Stimulated activated memory B cell treated with anti-CD40 and anti-IgM and Interleukin-4, amounts not matched to agents 10 μg/mL and 1 μg/mL and 100 μg/mL, for 72 hours (primary cell): ENCODE measurements at places on chromosomes 16 and 17.

- ATAC-seq = no peak
Measured at GRCh38 chr17:74447628-74448159, 15.8 kb downstream of the GPRC5C start.

DNA sequence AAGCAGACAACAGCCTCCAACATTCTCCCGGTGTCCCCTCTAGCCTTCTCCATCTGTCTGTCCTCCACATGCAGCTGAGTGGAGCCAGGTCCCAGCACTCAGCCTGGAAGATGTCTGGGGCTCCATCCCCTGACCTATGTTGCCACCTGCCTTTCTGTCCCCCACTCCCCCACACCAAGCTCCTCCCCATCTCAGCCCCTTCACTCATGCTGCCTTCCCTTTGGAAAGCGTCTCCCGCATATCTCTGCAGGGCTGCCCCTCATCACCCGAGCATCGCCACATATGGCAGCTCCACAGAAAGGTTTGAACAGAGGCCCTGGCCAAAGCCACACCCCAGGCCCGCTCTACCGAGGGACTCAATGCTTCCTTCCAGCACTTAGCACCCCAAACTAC, 24.2 kb downstream of the NSMCE1 start:
- no peak for ATAC-seq

- ATAC-seq = no peak
Measured at GRCh38 chr16:2884041-2884451, 1.0 kb downstream of the FLYWCH2 start.

DNA sequence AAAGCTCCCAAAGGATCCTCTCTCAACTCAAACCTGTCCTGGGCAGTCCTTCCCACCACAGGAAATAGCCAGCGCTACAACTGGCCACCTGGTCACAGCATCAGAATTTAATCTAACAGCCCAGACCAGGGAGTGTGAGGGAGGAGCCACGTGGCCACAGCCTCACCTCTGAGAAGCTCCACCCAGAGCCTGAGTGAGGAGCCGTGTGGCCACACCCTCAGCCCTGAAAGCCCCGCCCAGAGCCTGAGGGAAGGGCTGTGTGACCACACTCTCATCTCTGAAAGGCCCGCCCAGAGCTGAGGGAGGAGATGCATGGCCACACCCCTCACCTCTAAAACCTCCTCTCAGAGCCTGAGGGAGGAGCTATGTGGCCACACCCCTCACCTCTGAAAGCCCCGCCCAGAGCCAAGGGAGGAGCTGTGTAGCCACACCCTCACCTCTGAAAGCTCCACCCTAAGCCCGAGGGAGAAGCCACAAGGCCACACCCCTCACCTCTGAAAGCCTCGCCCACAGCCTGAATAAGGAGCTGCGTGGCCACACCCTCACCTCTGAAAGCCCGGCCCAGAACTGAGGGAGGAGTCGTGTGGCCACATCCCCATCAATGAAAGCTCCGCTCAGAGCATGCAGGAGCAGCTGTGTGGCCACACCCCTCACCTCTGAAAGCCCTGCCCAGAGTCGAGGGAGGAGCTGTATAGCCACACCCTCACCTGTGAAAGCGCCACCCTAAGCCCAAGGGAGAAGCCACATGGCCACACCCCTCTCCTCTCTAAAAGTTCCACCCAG, 28.6 kb downstream of the SLC38A8 start:
- peak; percentile 76 for ATAC-seq

- ATAC-seq = no peak
Measured at GRCh38 chr17:49299996-49300395, 62.1 kb downstream of the ZNF652 start.

DNA sequence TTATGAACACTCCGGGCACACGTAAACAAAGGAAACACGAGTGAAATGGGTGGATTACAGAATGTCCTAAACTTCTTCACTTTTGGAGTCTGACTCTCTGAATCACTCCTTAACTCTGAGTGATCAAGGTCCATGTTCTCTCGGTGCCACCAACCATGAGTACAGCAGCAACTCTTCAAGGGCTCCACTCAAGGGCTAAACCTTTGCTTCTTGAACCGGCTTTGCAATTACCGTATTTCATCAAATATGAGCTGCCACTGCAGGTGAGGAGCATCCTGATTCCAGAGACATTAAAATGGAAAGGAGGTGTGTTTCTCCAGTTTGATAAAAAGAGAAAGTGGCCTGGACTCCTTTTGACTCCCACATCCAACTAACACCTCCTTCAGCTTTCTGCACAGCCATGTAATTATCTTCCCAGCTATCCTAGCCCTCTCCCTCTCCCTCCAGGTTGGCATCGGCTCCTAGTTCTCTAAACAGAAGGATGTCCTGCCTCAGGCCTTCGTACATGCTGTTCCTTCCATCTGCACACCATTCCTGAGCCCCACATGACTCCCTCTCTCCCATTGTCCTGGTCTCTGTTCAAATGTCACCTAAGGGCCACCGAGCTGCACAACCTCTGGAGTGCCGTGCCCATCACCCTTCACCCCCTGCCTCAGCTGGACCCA, 61.4 kb downstream of the ZDHHC7 start:
- no peak for ATAC-seq

DNA sequence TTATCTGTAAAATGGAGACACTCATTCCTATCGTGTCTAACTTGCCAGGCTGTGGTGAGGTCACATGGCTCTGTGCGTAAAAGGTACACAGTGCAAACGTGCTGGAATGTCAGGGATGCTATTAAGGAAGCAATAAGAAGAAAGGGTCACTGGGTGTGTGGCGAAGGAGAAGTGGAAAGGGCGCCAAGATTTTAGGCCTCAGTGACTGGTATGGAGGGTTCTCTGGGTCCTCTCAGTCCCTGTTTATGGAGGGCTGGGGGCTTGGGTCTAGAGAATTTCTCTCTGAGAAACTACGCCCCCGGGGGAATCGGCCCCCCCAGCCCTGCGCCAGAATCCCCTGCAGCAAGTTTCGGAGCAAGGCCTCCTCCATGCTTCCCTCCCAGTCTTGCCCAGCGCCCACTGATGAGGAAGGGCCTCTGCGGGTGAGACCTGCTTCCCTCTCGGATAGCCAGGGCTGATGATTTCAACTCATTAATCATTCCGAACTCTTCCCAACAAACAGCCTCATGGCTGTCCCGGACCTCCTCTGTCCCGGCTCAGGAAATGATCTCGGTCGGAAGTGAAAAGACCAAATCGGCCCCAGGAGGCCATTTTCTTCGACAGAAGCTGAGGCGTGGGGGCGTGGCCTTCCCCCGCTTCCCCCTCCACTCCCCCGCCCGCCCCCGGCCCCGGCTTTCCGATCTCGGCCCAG, 1.2 kb upstream of the HEXIM1 start:
- peak; percentile 6 for ATAC-seq

DNA sequence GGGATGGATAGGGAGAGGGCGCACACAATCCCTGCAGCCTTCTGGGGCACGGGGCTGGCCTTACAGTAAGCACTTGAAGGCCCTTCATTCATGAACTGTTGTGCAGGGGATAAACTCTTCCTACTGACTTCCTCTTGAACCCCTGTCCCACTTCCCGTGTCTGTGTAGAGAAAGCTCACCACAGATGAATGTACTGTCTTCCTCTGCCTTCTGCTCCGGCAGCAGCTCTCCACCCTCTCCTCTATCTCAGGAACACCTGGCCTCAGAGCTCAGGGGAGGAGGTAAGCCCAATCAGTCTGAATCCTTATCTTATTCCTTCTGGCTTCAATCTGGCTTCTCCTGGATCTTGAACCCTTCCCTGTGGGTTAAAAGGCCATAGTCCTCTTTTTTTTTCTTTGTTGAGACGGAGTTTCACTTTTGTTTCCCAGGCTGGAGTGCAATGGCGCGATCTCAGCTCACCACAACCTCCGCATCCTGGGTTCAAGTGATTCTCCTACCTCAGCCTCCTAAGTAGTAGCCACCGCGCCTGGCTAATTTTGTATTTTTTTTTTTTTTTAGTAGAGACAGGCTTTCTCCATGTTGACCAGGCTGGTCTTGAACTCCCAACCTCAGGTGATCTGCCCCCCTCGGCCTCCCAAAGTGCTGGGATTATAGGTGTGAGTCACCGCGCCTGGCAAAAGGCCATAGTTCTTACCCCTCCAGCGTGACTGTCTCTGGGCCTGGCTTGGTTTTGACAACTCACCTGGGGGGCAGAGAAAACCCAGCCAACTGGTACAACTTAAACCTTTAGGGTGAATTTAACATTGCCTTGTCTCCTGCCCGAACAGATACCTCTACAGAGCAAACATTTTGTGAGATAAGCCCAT, 7.2 kb upstream of the SLC52A1 start:
- no peak for ATAC-seq

DNA sequence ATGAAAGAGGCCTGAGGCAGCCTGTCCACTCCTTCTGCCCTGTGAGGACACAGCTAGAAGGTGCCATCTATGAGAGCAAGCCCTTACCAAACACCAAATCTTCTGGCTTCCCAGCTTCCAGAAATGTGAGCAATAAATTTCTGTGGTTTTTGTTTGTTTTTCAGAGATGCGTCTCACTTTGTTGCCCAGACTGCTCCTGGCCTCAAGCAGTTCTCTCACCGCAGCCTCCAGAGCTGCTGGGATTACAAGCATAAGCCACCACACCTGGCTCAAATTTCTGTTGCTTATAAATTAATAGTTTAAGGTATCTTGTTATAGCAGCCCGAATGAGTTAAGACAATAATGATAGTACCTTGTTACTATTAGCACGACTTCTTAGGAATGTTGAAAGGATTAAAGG, 12.5 kb upstream of the SLC16A11 start:
- ATAC-seq = no peak

- ATAC-seq = no peak
Measured at GRCh38 chr16:29662000-29662728, 883 bp upstream of the SPN start.

GRCh38 chr17:79938336-79939093, 97.2 kb downstream of the TBC1D16 start:
- no peak for ATAC-seq

DNA sequence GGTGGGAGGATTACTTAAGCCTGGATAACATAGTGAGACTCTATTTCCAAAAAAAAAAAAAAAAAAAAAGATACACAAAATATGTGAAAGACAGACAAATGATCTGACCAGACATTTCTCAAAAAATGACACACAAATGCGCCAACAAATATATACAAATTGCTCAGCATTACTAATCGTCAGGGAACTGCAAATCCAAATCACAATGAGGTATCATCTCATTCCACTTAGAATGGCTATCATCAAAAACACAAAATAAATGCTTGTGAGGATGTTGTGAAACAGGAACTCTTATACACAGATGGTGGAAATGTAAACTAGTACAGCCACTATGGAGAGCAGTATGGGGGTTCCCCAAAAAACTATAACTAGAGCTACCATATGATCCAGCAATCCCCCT, 62.4 kb downstream of the STX8 start:
- ATAC-seq = no peak

DNA sequence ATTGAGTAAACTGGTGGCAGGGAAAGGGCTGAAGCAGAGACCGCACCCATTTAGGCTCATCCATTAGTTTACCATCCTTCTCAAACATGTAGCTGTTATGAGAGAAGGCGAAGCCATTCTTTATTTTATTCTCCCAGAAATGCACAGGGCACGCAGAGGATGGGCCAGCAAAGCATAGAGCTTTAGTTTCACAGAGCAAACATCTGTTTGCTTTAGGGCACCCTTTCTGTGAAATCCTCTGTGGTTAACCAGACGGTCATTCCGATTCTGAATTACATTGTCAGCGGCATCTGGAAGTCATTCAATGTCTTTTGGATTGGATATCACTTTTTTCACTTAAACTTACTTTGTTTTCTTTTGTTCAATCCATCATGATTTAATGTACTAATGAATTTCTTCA, 96.0 kb downstream of the TOX3 start:
- ATAC-seq = no peak

DNA sequence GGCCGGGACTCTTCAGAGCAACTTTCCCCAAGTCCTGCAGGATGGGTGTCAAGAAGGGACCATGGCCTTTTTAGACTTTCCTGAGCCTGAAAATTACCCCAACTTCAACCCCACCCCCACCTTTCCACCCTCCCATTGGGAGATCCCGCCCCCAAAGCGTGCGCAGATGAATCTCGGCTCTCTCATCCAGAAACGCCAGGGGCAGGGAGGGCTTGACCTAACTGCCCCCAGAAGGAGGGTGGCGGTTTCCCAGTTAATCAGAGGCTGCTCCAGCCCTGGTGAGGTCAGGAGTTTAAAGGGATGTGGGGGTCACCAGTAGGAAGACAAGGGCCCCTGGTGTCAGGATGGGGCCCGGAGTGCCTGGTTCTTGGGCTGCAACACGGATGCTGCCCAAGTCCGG, 480 bp downstream of the KIF19 start:
- ATAC-seq = no peak

GRCh38 chr16:87123356-87124001, 193.7 kb downstream of the C16orf95 start:
- no peak for ATAC-seq

GRCh38 chr16:88599825-88600538, 29.8 kb downstream of the ZC3H18 start:
- ATAC-seq = no peak

DNA sequence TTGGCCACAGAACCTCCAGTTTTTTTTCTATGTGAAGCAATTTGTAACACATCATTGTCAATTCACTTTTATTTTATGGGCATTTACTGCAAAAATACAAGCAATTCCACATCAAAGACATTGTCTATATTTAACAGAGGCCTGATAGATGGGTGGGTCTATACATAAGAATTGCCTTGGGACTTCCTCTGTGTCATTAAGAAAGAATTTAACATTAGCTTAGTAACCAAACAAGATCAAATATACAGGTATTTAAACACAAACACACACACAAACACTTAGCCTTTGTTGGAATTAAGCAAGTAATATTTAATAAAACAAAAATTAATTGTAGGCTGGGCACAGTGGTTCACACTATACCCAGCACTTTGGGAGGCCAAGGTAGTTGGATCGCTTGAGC, 4.3 kb upstream of the PITPNC1 start:
- ATAC-seq = no peak

GRCh38 chr17:1455291-1455796, 688 bp downstream of the CRK start:
- peak; percentile 70 for ATAC-seq

DNA sequence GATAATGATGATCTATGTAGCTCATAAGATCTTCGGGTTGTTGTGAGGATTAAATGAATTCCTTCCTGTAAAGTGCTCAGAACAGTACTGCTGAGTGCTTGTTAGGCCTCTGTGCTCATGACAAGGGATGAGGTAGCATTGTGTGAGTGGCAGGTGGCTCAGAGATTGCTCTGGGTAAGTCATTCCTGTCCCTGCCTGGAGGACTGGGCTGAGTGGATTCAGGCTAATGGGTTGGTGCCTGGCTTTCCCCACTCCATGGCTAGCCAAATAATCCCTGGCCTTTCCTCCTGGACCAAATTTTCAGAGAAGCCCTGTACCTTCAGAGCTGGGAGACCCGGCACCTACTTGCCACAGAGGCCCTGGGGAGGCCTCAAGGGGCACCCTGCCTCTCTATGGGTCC, 1.3 kb upstream of the CCDC92B start:
- ATAC-seq = no peak

DNA sequence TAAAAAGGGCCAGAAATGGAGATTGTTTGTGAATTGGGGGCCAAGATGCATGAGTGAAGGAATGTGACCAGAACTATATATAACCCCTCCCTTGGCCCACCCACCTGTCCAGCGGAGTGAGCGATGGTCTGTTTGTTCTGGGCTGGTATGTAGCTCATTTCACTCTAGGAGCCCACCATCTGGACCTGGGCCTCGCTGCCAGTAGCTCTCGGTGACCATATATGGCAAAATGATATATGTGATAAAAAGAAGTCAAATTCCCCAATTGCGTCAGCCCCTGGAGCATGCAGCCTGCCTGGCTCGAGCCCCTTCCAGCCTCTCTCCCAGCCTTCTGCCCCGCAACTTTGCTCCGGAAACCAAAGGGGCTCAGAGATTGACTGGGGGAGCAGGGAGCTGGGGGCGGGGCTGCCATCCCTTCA, 47.3 kb downstream of the CCDC42 start:
- ATAC-seq = no peak
